Right ventricle myocardium inferior (tissue), 1 donor: ENCODE measurements at places on chromosomes 12 and 14. TPM values are rescaled to one million over a fixed set of nuclear protein-coding genes. Genes with fewer than 3 reads are reported as not detected.

The SOX5 gene
- 3.2 TPM for total RNA-seq

The SERPINA12 gene
- not detected for total RNA-seq

The RHOJ gene
- 18.3 TPM for total RNA-seq

The CYP27B1 gene
- 0.49 TPM for total RNA-seq

The ERBB3 gene
- total RNA-seq, result 2.8 TPM
